ENCODE measurements at places on chromosomes 7 and 10. TPM values are rescaled to one million over a fixed set of nuclear protein-coding genes. Genes with fewer than 3 reads are reported as not detected.

- H3K4me3 ChIP-seq, result no peak overlapping the region
- no peak overlapping the region for H3K27ac ChIP-seq
- DNase-seq, result no peak
- H3K36me3 ChIP-seq, result no peaks in the 10 kb centered on the region
- no peaks in the 10 kb centered on the region for H3K4me1 ChIP-seq
These were observed 58.6 kb downstream of the PPP1R3C start for GRCh38 chr10:91574236-91574635.

DNA sequence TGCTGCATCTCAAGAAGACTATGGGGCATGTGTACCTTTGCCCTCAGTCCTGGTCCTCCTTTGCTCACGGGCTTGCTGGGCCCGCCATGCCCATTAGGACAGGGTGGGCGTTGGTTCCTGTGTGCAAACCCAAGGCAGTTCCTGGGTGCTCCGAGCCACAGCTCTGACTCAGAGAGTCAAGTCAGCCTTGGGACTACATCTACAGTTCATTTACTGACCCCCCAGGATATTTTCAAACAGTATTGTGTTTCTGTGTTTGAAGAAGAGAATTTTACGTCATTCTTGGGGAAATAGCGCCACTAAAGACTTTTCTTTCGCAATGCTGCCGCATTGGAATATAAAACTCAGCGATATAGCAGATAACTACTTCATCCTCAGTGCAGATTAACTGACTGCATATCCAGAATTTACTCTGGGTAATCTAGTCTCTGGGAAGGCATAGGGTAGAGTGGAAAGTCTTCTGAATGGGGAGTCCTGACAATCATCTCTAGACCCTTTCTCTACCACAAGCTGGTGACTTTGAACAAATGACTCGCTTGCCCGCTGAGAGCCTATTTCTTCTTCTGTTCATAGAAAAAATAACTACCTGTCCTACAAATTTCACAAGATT is 638.9 kb upstream of the FZD8 start:
- H3K27me3 ChIP-seq, result no peaks in the 10 kb centered on the region
- no peaks in the 10 kb centered on the region for H3K36me3 ChIP-seq
- H3K4me3 ChIP-seq, result no peak overlapping the region
- H3K4me1 ChIP-seq, result no peaks in the 10 kb centered on the region

GRCh38 chr7:1745018-1745532 is 75.0 kb downstream of the ELFN1 start:
- no peaks in the 10 kb centered on the region for H3K36me3 ChIP-seq
- H3K4me3 ChIP-seq, result no peak overlapping the region
- H3K27me3 ChIP-seq, result no peaks in the 10 kb centered on the region
- no peak for DNase-seq

- peak; percentile 83 for DNase-seq
- H3K27ac ChIP-seq, result no peak overlapping the region
- no peak overlapping the region for H3K4me3 ChIP-seq
- H3K27me3 ChIP-seq, result no peaks in the 10 kb centered on the region
- H3K4me1 ChIP-seq, result no peaks in the 10 kb centered on the region
- no peaks in the 10 kb centered on the region for H3K36me3 ChIP-seq
These were observed 284.6 kb downstream of the KLF6 start for GRCh38 chr10:3500408-3500856.

DNA sequence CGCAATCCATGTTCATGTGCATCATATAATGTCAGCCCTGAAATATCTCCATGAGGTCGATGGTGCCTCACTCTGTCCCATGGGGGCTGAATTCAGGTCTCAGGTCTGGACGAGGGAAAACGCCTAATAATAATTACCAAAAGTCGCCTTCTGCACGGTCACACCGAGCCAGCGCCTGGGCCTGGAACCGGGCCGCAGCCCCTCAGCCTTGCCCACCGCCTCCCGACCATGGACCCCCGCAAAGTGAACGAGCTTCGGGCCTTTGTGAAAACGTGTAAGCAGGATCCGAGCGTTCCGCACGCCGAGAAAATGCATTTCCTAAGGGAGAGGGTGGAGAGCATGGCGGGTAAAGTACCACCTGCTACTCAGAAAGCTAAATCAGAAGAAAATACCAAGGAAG is 18.8 kb upstream of the KLRG2 start:
- no peak overlapping the region for H3K4me3 ChIP-seq
- no peaks in the 10 kb centered on the region for H3K4me1 ChIP-seq
- no peaks in the 10 kb centered on the region for H3K27me3 ChIP-seq
- DNase-seq, result no peak
- no peak overlapping the region for H3K27ac ChIP-seq

BMPER gene
- 3.1 TPM for total RNA-seq

- no peak overlapping the region for H3K27ac ChIP-seq
- H3K4me1 ChIP-seq, result no peaks in the 10 kb centered on the region
These were observed 30.1 kb upstream of the CD36 start for GRCh38 chr7:80608336-80608735.

DNA sequence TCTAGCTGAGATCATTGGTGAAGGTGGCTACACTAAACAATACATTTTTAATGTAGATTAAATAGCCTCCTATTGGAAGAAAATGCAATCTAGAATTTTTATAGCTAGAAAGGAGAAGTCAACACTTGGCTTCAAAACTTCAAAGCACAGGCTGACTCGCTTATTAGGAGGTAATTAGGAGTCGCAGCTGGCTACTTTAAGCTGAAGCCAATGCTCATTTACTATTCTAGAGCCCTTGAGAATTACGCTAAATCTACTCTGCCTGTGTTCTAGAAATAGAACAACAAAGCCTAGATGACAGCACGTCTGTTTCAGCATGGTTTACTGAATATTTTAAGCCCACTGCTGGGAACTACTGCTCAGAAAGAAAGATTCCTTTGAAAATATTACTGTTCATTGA is 101.6 kb upstream of the EEPD1 start:
- H3K27ac ChIP-seq, result no peak overlapping the region
- no peaks in the 10 kb centered on the region for H3K27me3 ChIP-seq
- no peaks in the 10 kb centered on the region for H3K36me3 ChIP-seq
- DNase-seq, result no peak
- peaks cover 1% of the 10 kb centered on the region for H3K4me1 ChIP-seq

GRCh38 chr7:57343901-57344622 is 105.9 kb upstream of the ZNF716 start:
- no peak overlapping the region for H3K4me3 ChIP-seq
- no peaks in the 10 kb centered on the region for H3K4me1 ChIP-seq
- no peak for DNase-seq
- no peak overlapping the region for H3K27ac ChIP-seq
- H3K36me3 ChIP-seq, result no peaks in the 10 kb centered on the region
- H3K27me3 ChIP-seq, result no peaks in the 10 kb centered on the region

DNA sequence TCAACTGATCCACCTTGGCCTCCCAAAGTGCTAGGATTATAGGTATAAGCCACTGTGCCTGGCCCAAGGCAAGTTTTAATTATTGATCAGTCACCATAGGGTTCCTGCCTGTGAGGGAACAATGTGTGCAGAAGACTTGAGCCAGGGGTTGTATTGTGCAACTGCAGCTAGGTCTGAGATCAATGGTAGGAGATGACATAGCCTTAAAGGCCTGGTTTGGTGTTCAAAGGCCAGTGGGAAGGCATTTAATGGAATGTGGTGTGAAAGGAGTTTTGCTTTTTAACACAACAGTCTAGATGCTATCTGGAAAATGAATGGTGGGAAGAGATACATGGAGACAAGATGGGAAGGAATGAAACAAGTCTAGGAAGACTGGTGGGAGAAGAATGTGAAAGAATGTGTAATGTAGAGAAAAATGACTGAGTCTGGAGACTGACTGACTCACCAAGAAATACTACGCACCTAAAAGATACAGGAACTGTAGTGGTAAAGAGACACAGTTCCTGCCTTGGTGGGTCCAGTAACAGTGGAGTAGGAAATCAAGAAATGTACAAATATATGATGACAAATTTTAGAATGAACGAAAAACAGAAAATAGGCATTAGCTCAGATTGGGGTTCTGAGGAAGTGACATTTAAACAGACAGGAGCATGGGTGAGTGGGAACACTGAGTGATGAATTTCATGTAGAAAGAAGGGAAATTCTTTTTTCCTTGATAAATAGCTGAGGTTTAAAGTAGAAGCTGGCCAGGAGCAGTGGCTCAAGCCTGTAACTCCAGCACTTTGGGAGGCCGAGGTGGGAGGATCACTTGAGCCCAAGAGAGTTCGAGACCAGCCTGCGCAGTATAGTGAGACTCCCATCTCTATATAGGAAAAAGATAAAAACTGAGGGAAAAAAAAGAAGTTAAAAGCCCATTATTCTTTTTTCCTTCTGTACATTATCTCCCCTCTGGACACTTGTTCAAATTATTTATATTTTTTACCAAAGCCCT is 9.4 kb downstream of the HNRNPF start:
- H3K36me3 ChIP-seq, result no peaks in the 10 kb centered on the region
- no peak for DNase-seq

GRCh38 chr7:127119517-127119916 is 133.2 kb downstream of the GRM8 start:
- H3K36me3 ChIP-seq, result no peaks in the 10 kb centered on the region
- no peak for DNase-seq
- no peaks in the 10 kb centered on the region for H3K27me3 ChIP-seq
- no peak overlapping the region for H3K4me3 ChIP-seq
- no peaks in the 10 kb centered on the region for H3K4me1 ChIP-seq

- H3K4me3 ChIP-seq, result no peak overlapping the region
- no peak overlapping the region for H3K27ac ChIP-seq
- DNase-seq, result no peak
These were observed 108.1 kb upstream of the FAM133B start for GRCh38 chr7:92698237-92698841.

DNA sequence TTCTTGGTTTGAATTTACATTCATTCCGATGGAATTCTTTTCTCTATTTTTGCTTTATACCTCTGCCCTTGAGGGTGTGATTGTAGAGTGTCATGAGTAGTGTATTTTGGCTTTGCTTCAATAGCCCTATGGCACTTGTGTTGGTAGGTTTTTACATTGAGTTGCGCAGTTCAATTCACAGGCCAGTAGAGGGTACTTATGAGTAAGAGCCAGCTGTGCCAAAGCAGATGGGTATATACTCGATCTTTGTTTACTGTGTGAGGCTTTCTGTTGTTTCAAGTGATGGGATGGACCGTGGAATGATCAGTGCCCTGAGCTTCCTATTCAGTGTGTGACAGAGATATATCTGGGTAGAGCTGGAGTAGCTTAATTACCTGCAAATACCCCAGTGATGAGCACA is 4.3 kb upstream of the AKR1C3 start:
- no peak for DNase-seq
- H3K36me3 ChIP-seq, result no peaks in the 10 kb centered on the region

DNA sequence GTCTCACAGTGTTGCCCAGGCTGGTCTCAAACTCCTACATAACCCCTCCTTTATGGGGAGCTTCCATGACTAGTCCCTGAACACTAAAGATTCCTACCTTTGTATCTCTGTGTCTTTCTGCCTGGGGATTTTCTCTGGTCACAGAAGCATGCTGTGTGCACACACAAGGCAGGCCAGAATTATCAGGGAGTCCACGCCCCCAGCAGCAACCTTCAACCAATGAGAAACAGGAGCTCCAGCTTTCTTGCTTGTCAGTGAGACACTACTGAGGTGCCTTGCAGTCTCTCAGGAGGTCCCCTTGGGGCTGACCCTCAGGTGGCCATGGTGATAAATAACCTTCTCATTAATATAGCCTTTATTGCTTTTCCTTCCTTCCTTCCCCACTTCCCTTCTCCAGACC is 45.1 kb upstream of the AUTS2 start:
- DNase-seq, result no peak
- H3K27me3 ChIP-seq, result no peaks in the 10 kb centered on the region
- H3K4me1 ChIP-seq, result no peaks in the 10 kb centered on the region
- H3K27ac ChIP-seq, result no peak overlapping the region
- no peaks in the 10 kb centered on the region for H3K36me3 ChIP-seq

- H3K36me3 ChIP-seq, result no peaks in the 10 kb centered on the region
- no peaks in the 10 kb centered on the region for H3K27me3 ChIP-seq
- H3K4me3 ChIP-seq, result no peak overlapping the region
These were observed 129.9 kb downstream of the KBTBD2 start for GRCh38 chr7:32761451-32762205.

DNA sequence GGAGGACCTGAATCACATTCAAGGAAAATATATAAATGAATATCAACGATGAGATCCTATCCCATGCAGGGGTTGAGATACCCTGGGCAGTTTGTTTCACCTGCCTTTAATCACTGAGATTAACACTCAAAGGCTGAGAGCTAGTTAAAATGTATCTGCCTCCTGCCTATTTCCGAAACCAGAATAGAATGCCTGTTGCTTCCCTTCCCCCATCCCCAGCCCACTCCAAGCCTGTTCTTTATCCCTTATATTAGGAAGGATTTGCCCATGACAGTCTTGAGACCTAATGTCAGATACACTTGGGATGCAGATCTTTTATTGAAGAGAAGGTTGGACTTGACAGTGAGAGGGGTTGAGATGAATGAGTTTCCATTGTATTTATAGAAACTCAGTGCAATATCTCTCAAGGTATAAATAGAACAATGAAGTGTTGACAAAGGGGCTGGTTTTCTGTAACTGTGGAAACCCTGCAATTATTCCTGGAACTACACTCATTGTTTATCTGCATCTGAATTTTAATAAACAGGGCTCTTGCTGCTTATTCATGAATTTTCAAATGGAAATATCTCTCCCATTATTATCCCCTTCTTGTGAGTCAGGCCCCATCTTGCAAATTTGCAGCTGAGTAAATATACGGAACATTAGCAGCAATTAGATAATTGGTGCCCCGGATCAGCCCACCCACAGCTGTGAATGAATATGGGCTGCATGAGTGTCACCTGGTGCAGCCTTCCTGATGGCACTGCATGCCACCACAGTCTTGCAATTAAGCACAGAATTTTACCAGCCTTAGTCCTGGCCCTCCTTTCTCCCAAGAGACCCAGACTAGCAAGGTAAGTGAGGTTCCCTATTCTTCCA is 66.7 kb downstream of the SORCS3 start:
- no peak for DNase-seq
- no peaks in the 10 kb centered on the region for H3K36me3 ChIP-seq
- H3K27me3 ChIP-seq, result no peaks in the 10 kb centered on the region
- no peaks in the 10 kb centered on the region for H3K4me1 ChIP-seq
- no peak overlapping the region for H3K27ac ChIP-seq
- no peak overlapping the region for H3K4me3 ChIP-seq

PCDH15 gene
- total RNA-seq, result not detected

LIPF gene
- not detected for total RNA-seq

GRCh38 chr10:72297281-72297804 is 23.6 kb downstream of the DDIT4 start:
- H3K27me3 ChIP-seq, result no peaks in the 10 kb centered on the region
- peak overlapping the region; percentile 95 for H3K27ac ChIP-seq
- no peaks in the 10 kb centered on the region for H3K36me3 ChIP-seq
- peaks cover 4% of the 10 kb centered on the region for H3K4me1 ChIP-seq
- peak overlapping the region; percentile 48 for H3K4me3 ChIP-seq

- H3K27ac ChIP-seq, result peak overlapping the region; percentile 9
- DNase-seq, result peak; percentile 66
- H3K4me3 ChIP-seq, result no peak overlapping the region
- H3K27me3 ChIP-seq, result no peaks in the 10 kb centered on the region
- no peaks in the 10 kb centered on the region for H3K36me3 ChIP-seq
- H3K4me1 ChIP-seq, result peaks cover 2% of the 10 kb centered on the region
These were observed 65.1 kb downstream of the CLEC2L start for GRCh38 chr7:139588632-139589031.

CCL24 gene
- total RNA-seq, result not detected

MYL7 gene
- 2.0 TPM for total RNA-seq

Data from ovary (tissue), 10 donors.